ENCODE measurements at places on chromosomes 16 and 17. TPM values are rescaled to one million over a fixed set of nuclear protein-coding genes. Genes with fewer than 3 reads are reported as not detected.

GRCh38 chr17:79087428-79088143 lies 13.0 kb downstream of the ENGASE start:
- peaks cover 41% of the 10 kb centered on the region for H3K36me3 ChIP-seq
- peak; percentile 64 for DNase-seq
- H3K27me3 ChIP-seq, result no peaks in the 10 kb centered on the region
- no peak overlapping the region for H3K4me3 ChIP-seq
- H3K27ac ChIP-seq, result no peak overlapping the region

DNA sequence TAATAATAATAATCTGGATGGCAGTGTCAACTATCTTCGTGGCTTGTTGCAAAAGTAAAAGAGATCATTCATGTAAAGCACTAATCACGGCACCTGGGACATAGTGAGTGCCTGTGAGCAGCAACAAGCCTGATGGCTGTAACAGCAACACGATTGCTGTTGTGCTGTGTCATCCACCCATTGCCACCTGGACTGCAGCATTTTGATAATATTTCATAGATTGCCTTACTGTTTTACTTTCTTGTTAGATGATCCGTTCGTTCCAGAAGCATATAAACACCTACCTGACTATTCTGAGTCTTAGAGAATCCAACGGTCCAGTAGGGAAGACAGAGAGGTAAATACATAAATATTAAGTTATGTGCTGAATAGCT lies 3.1 kb upstream of the MRPS23 start:
- peak overlapping the region; percentile 89 for H3K27ac ChIP-seq
- H3K4me1 ChIP-seq, result peaks cover 41% of the 10 kb centered on the region
- H3K4me3 ChIP-seq, result no peak overlapping the region
- peaks cover 10% of the 10 kb centered on the region for H3K36me3 ChIP-seq
- no peaks in the 10 kb centered on the region for H3K27me3 ChIP-seq

- H3K4me1 ChIP-seq, result no peaks in the 10 kb centered on the region
- no peak for DNase-seq
- no peak overlapping the region for H3K27ac ChIP-seq
- H3K27me3 ChIP-seq, result no peaks in the 10 kb centered on the region
Observed at GRCh38 chr16:3643095-3643730, 11.3 kb upstream of the DNASE1 start.

DNA sequence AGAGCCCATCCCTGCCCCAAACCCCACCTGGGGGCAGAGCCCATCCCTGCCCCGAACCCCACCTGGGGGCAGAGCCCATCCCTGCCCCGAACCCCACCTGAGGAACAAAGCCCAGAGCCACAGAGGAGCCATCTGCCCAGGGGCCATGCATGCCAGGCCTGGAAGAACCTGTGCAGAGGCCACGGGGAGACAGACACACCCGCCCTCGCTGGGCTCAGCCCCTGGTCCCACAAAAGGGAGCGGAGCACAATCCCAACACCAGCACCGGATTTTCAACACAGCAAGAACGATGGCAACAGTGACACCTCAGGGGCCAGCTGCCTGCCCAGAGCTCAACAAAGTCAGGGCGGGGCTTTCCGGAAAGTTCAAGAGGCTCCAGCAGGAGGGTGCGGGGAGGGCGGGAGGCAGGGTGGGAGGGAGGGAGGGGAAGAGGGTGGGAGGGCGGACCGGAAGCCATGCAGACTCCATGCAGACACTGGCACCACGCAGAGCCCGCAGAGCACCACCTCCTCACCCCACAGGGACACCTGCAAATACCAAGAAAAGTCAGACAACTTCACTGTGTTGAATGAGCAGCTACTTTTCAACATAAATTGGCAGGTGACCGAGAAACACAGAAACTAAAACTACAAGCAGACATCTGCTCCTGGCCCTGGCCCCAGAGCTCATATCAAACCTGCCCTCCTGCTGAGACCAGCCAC lies 27.9 kb upstream of the C16orf95 start:
- no peak overlapping the region for H3K4me3 ChIP-seq
- H3K36me3 ChIP-seq, result peaks cover 57% of the 10 kb centered on the region
- peak; percentile 42 for DNase-seq
- H3K27ac ChIP-seq, result peak overlapping the region; percentile 71
- H3K27me3 ChIP-seq, result no peaks in the 10 kb centered on the region

DNA sequence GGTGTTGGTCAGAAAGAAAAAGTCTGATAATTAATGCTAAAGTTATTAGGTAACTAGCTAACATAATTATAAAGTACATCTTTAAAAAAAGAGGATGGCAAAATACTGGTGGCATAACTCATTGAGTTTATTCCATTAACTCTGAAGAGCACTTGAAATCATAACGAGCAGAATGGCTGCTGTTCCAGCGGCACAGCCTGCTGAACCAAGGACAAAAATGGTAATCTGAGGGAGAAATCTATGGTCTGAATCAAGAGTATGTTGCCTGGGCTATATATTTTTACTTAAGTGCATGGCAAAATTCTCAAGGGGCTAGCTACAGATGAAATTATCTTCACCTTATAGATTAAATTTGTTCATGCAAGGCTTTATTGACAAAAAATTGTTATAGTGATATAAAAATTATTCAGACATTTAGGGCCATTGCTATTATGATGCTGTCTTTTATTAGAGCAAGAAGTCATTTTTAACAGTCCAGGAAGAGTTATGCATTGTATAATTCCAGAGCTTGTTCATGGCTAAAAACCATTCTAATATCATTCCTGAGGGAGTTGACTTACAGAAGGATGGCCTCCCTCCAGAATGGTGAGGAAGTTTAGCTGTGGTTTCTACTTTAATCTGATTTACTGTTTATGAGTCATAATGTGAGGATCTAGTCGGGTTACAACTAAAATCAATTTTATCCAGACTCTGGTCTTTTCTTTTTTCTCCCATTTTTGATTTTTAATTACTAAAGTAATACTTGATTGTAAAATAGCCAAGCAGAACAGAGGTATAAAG lies 41.4 kb upstream of the ANKFN1 start:
- H3K4me3 ChIP-seq, result no peak overlapping the region
- no peaks in the 10 kb centered on the region for H3K4me1 ChIP-seq
- DNase-seq, result no peak
- no peaks in the 10 kb centered on the region for H3K27me3 ChIP-seq
- H3K36me3 ChIP-seq, result no peaks in the 10 kb centered on the region
- H3K27ac ChIP-seq, result no peak overlapping the region

DNA sequence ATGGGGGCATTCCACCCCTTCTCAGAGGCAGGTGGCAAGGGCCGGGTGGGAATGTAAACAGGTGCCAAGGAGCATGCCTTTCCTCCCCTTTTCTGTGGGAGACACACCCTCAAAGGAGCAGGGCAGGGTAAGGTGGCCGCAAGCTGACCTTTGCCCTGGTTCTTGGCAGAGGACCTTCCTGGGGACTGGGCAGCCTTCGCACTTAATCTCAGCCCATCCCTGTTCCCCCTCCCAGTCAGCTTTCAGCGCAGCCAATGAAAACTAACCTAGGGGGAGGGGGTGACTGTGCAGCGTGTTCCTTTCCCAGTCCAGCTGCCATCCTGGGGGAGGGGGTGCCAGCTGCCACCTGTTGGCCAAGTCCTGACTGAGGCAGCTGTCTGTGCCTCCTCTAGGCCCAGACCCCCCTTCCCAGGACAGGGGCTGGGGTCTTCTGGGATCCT lies 2.8 kb downstream of the TRAF4 start:
- H3K36me3 ChIP-seq, result no peaks in the 10 kb centered on the region
- H3K27ac ChIP-seq, result no peak overlapping the region
- H3K27me3 ChIP-seq, result no peaks in the 10 kb centered on the region

DNA sequence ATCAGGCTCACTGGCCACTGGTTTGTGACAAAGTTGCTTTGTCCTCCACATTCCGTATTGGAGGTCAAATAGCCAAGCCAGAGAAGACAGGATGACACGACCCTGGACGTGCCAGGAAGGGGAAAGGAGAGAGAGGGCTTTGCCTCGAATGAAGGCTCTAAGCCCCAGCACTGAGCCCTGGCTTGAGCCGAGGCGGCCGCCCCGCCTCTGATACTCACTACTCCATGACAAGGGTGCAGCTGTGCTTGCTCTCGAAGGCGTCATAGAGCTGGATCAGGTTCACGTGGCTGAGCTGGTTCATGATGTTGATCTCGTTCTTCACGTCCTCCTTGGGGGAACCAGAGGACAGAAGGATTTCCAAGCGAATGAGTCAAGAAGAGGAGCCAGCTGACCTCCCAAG lies 19.3 kb downstream of the MYLK3 start:
- H3K27ac ChIP-seq, result peak overlapping the region; percentile 41
- H3K4me3 ChIP-seq, result no peak overlapping the region
- no peaks in the 10 kb centered on the region for H3K36me3 ChIP-seq

DNA sequence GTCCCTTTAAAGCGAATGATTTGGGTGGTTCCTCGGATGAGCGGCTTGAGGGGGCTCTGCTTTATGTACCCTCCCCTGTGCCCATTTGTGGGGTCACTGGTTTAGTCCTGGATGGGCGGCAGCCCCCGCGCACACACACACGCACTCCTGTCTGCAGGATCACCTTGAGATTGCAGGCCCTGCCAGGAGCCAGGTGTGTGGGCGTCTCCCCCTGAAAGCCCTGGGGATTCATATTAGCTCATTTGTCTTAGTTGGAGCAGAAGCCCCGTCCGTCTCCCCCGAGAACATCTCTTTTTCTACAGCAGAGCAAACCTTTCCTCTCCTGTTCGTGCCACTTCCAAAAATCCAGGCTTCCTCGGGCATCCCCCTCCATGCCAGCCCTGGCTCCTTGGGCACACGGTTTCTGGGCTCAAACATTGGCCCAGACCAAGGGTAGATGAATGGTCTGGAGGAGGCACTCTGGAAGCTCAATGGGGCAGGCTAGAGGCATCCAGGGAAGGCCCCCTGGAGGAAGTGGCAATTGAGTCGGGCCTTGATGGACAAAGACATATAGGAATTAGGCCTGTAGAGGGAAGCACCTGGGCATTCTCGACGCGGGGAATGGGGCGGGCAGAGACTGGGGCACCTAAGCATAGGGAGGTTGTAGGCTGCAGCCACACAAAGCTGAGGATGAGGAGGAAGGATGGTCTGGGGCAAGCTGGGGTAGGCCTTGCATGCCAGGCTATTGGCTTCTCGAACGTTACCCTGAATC lies 218.5 kb upstream of the GSE1 start:
- no peaks in the 10 kb centered on the region for H3K36me3 ChIP-seq
- H3K4me3 ChIP-seq, result no peak overlapping the region
- H3K27ac ChIP-seq, result no peak overlapping the region

DNA sequence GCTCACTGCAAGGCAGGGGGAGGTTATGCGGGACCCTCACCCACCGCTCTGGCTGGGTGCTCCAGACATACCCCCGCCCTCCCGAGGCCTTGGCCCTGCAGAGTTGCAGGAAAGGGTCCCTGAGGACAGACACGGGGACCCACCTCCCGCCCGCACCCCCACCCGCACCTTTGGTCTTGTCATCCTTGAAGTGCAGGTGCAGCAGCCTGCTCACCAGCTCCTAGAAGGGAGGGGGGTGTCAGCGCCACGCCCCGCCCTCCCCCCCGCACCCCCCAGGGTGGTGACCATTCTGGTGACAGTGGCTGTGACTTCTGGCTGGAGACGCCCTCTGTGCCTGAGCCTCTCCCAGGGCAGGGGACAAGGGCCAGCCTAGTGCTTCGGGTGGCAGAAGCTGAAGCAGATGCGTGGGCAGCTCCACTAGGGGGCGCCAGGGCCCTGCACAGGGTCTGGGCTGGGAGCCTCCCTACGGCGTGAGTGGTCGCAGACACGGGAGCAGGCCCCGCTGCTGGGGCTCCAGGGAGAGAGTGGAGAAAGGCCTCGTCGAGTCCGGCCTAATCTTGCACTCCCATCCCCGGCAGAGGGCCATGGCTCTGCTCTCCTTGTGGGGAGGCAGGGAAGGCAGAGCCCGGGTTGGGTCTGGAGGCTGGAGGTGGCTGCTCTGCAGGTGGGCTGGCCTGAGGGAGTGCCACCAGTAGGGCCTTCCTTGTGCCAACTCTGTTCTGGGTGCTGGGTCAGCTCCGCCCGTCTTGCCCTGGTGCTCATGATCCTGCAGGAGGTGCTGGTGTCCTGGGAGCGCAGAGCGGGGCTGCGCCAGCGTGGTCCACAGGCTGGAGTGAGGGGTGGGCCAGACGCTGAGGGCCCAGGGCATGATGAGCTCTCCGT lies 2.7 kb downstream of the CENPX start:
- DNase-seq, result peak; percentile 53
- peaks cover 27% of the 10 kb centered on the region for H3K4me1 ChIP-seq
- H3K27me3 ChIP-seq, result no peaks in the 10 kb centered on the region
- H3K27ac ChIP-seq, result no peak overlapping the region

DNA sequence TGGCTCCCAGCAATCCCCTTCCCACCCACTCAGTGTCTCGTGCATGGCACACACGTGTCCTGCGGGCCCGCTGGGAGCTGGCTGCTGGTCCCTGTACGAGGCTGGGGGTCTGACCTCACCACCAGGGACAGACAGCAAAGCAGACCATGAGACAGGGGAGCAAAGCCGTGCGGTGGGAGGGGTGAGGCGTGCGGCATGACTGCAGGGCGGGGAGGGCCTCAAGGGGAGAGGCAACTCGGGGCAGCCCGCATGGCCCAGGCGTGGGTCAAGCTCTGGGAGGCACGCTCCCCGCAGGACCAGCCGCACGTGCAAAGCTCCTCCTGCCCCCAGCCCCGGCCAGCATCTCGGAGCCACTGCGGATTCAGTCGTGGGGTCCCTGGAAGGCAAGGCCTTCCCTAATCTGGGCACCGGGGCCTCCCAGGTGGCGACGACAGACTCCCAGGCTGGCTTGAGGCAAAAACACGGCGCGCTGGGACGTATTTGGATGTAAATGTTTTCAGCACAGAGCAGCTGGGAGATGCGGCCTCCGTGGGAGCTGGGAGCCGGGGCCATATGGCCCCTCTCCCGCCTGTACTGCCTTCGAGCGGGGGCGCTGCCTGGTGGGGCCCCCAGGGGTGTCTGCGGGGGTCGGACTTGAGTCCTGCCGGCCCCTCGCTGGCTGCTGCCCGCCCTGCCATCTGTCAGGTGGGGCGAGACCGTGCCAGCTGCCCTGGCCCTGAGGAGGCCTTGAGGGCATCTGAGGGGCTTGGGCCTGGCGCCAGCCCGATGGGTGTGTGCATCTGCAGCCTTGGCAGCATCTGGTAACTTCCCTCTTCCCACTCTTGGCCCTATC lies 12.2 kb upstream of the CBFA2T3 start:
- DNase-seq, result peak; percentile 20
- no peaks in the 10 kb centered on the region for H3K36me3 ChIP-seq
- H3K27me3 ChIP-seq, result peaks cover 41% of the 10 kb centered on the region
- no peak overlapping the region for H3K27ac ChIP-seq
- no peak overlapping the region for H3K4me3 ChIP-seq

- H3K27ac ChIP-seq, result no peak overlapping the region
- no peaks in the 10 kb centered on the region for H3K27me3 ChIP-seq
- no peaks in the 10 kb centered on the region for H3K36me3 ChIP-seq
- peak overlapping the region; percentile 30 for H3K4me3 ChIP-seq
- H3K4me1 ChIP-seq, result no peaks in the 10 kb centered on the region
- no peak for DNase-seq
Observed at GRCh38 chr16:75219838-75220237, 1.1 kb downstream of the CTRB1 start.

- H3K27ac ChIP-seq, result no peak overlapping the region
- peaks cover 10% of the 10 kb centered on the region for H3K36me3 ChIP-seq
- H3K27me3 ChIP-seq, result no peaks in the 10 kb centered on the region
Observed at GRCh38 chr16:3837851-3838586, 42.5 kb downstream of the CREBBP start.

Gene WSCD1
- polyA plus RNA-seq, result 3.7 TPM

Gene SMTNL2
- polyA plus RNA-seq, result 8.2 TPM

Gene MPHOSPH6
- polyA plus RNA-seq, result 14.7 TPM

Data from heart left ventricle (tissue), 16 donors.